ENCODE measurements at places on chromosomes 7 and 10. TPM values are rescaled to one million over a fixed set of nuclear protein-coding genes. Genes with fewer than 3 reads are reported as not detected.

Gene ANKRD1
- not detected for total RNA-seq

Gene GPR37
- total RNA-seq, result not detected

DNA sequence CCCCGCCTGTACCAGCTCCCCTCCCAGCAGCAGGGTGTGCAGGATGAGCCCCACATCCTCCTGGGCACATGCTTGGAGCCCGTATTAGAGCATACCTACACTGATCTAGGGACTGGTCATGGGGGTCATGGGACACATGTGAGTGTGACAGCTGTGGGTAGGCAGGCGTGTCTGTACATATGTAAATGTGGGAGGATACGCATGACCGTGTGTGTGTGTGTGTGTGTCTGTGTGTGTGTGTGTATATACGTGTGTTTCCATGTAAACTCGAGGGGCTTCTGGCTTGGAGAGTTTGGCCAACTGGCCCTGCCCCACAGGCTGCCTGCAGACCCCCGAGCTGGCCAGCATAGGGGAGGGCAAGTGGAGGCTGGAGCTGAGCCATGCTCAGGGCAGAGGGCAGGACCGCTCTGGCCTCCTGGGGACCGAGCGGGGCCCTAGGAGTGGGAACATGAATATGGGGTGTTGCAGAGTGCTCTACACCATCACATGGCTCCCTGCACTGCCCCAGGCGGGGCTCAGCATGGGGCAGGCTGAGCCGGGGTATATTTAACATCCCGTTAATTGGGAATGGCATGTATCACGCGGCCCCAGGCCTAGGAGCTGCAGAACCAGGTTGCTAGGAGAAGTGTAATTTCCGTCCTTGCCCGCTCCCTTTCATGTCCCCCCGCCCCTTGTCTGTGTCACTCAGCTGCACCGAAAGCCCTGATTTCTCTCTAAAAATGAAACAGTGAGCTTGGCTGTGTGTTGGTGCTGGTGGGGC is 152.7 kb upstream of the PCBD1 start:
- peak; percentile 41 for DNase-seq

GRCh38 chr7:100119072-100119969 is at the start of the genes CNPY4 and TAF6:
Gene CNPY4 (plus strand): TSS chr7:100119634. CDS start chr7:100119745, 111 bp downstream.
Gene TAF6 (minus strand): TSS chr7:100119358. CDS start chr7:100114209, 5,149 bp downstream.
- DNase-seq, result peak; percentile 93

DNA sequence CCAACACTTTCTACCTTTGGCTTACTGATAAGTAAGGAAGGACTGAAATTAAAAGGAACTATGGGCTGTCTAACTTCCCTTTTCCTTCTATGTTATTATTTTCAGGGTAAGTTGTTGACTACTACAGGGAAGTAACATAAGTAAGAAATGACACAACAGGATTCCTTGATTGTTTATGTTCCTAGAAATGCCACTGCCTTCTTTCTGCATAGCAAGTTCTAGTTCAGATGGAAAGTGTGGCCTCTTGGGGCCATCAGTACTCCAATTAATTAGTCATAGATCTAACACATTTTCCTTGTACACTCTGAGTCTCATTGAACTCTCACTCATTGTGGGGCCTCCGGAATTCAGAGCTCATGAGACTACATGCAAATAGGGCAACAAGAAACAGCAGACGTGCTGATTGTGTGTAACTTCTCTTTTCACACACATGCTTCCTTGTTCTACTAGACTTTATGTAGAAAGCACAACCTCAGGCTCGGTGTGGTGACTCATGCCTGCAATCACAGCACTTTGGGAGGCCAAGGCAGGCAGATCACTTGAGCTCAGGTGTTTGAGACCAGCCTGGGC is 35.3 kb upstream of the HIBADH start:
- DNase-seq, result no peak

GRCh38 chr7:28996836-28997235 is 38.7 kb upstream of the TRIL start:
- DNase-seq, result no peak

DNA sequence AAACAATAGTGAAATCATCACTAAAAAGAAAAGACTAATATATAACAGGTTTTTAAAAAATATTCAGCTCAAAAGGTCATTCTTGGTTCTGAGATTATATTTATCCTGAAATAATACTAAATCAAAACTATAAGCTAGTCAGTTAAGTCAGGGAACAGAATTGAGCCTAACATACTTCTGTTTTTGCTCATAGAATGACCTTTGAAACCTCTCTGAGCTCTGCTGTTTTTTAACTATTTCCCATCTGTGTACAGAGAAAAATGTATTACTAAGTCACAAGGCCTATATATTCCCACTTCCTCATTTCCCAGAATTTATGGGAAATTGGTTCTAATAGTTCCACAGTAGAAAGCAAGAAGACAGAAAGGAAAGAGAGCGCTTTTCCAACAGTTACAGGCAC is 346.8 kb upstream of the ETV1 start:
- no peak for DNase-seq

Gene ELFN1
- 0.07 TPM for total RNA-seq

GRCh38 chr7:156842740-156843140 is 50.2 kb downstream of the LMBR1 start:
- DNase-seq, result no peak

Gene SPACDR
- 7.7 TPM for total RNA-seq

Gene LAMB1
- 0.27 TPM for total RNA-seq

DNA sequence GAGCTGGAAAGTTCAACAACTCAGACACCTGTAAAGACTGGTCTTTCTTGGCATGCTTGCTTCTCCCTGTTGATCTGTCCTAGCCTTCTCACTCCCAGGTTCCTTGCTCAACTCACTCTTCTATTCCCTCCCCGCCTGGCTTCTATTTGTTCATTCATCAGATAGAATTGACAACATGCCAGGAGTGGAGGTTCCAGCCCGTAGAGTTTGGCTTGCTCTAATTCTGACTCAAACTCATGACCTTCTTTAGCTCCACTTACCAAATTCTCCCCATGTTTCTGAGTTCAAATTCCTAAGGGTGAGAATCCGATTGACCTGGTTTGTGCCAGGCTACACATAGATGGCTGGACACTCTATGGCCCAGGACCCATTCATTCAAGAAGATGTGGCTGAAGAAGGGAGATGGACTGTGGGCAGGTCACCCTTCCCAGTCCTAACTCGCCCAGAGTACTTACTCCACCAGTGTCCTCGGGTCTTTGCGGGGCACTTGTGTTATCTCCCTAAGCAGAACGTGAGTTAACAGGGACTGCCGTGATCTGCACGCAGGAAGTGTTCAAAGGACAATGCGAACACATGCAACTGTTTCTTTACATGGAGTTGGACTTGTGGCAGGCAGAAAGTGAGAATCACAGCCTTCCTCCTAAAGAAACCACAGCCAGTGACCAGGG is 4.0 kb upstream of the TMEM236 start:
- DNase-seq, result no peak

Gene CALHM1
- total RNA-seq, result not detected

Gene ITIH5
- total RNA-seq, result 0.21 TPM

Gene MMP21
- not detected for total RNA-seq

DNA sequence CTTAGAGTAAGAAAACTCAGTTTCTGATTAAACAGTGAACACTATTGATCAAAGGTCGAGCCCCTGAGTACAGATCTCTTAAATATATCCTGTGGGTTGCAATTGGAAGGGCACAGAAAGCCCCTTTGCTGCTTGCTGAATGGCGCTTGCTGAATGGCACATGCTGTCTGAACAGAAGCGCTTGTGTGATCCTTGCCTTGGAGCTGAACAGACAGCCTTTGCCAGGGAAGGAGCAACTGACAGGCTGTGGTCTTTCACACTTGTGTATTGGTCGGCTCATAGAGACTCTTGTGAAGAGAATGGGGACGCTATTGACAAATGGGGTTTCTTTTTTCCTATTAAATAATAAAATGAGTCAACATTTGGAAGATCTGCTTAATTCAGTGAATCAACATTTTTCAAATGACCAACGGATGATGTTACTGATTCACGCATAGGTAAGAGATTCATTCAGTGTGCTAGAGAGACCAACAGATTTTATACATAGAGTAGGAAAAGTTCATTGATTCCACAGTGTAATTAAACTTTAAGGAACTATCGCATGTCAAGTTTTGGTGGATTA is 99.4 kb upstream of the TNS3 start:
- no peak for DNase-seq

DNA sequence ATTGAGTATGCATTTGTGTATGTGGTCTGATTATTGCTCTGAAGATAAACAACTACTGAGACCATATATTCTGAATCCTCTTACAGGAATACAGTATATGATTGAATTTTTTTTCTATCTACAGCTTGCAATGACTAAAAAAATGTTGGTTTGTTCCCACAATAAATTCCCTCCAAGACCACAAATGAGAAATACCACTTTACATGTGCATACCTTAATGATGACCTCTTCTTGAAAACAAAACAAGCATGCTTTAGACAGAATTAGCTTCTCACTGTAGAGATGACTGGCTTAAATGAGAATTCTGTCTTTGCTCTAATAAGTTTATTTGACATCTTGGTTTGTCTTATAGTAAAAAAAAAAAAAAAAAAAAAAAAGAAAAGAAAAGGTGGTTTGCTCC is 241.5 kb downstream of the PCDH15 start:
- no peak for DNase-seq

- DNase-seq, result no peak
These were observed 29.2 kb upstream of the ADGRA1 start for GRCh38 chr10:133058331-133059092.

GRCh38 chr10:62352356-62352970 is 21.7 kb upstream of the ZNF365 start:
- DNase-seq, result peak; percentile 11

Gene CLDN12
- 11.3 TPM for total RNA-seq

- no peak for DNase-seq
These were observed 133.6 kb upstream of the NPVF start for GRCh38 chr7:25361863-25362262.

GRCh38 chr10:52257692-52258075 is 56.4 kb upstream of the DKK1 start:
- DNase-seq, result no peak

GRCh38 chr7:124800386-124800785 is 34.8 kb upstream of the GPR37 start:
- no peak for DNase-seq

Gene PKD2L1
- total RNA-seq, result not detected

DNA sequence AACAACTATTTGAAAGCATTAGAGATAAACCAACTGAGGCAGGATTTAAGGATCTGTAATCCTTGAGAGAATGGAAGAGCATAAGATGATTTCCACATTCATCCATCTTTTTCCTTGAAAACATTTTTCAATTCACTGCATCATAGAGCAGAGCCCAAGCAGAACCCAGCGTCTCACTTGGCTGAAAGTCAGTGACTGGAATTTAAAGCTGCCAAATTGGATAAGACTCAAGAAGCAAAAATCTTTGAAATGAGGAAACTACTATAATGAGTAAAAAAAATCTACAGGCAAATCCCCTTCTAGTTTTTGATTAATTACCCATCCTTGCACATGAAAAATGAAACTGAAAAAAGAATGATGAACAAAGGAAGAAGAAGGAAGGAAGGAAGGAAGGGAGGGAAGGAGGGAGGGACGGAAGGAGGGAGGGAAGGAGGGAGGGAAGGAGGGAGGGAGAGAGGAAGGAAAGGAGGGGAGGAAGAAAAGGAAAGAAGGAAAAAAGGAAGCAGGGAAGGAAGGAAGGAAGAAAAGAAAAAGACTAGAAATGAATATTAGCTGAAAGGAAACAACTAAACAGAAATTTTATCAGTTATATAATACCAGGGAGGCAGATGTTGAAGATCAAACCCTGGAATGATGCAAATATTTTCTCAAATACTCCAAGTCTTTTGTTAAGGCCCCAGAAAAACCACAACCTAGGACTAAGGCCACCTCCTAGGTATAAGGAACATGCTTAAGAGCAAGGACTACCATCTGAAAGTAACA is 336.3 kb upstream of the MAGI2 start:
- DNase-seq, result no peak

DNA sequence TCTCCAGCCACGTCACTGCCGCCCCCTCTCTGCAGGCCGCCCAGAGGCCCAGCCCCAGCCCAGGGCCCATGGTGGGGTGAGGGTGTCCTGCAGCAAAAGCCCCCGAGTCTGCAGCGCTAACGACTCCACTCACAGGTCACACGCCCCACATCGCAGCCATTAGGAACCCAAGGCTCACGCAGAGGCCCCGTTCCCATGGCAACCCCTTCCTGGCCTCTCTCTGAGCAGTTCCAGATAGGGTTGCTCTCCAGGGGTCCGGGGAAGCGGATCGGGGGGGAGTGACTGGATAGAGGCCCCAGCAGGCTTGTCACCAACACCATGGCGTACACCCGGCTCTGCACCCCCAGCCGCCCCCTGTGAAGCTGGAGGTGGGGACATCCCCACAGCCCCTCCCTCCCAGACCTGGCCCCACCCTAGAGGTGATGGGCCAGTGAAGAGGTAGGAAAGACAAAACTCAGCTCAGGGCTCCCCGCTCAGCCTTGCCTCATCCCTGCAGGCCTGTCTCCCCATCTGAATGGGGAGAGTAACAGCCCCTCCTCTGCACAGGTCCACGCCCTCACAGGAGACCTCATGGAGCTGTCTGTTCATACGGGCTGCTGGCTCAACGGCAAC is 41.2 kb downstream of the TNRC18 start:
- DNase-seq, result no peak

Gene COL28A1
- total RNA-seq, result 0.09 TPM

Gene KDM7A
- total RNA-seq, result 28.4 TPM

DNA sequence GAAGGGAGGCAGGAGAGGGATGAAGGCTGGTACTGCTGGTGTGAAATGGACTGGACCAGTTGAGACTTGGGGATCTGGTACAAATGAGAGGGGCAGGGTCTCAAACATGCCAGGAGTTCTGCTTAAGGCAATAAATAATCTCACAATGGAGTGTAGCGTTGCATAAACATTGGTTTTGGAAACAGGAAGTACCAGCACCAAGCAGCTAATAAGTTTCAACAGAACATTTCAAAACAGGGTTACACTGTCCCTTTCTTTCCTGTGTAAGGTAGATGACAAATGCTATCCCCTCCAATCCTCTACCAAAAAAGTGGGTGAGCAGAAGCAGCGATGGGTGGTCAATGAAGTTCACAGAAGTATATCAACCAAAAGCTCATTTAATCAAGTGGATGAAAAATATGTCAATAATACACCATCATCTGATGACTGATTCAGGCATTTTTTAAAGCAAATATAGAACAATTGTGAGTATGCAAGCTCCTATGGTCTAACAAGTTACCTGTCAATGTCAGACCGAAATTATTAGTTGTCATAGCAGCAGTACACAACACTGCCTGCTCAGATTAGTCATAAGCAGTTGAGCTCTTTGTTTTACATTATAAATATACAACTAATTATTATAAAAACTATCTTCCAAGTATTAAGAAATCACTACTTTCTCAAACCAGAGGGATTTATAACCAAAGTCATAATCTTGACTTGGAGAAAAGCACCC is 220.0 kb downstream of the FAM107B start:
- DNase-seq, result no peak

Gene DOCK4
- 0.21 TPM for total RNA-seq

- DNase-seq, result peak; percentile 45
These were observed 163.8 kb downstream of the ELMO1 start for GRCh38 chr7:37284805-37285231.

GRCh38 chr7:15720849-15721471 is 34.5 kb upstream of the MEOX2 start:
- DNase-seq, result no peak

- DNase-seq, result no peak
These were observed 281.6 kb downstream of the HGF start for GRCh38 chr7:81488210-81488609.

All from activated naive CD4-positive, alpha-beta T cell treated with anti-CD3 and anti-CD28 coated beads, Interleukin-2, amount 50 U/mL, for 72 hours (primary cell).